ENCODE measurements at places on chromosomes 16 and 17. TPM values are rescaled to one million over a fixed set of nuclear protein-coding genes. Genes with fewer than 3 reads are reported as not detected.

The CHST5 gene
- not detected for total RNA-seq

DNA sequence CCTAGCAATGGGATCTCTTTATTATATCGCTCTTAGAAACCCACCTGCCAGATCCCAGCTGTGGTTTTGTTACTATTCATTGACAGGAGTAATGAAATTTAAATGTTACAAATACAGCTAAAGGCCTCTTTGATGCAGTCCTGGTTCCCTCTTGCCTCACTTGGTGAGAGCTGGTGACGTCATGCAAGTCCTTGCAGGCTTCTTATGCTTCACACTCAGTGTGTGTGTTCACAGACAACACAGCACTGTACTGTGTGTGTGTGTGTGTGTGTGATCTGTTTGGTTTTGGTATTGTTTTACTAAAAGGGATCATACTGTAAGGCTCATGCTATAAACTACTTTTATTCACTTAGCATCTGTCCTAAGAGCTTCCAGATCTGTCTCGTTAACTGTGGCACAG lies 75.0 kb downstream of the USP22 start:
- DNase-seq = no peak

The ZSCAN10 gene
- total RNA-seq = not detected

- DNase-seq = no peak
Observed at GRCh38 chr17:35191001-35191695, 3.0 kb downstream of the SLC35G3 start.

GRCh38 chr16:87864331-87864989 lies 4.8 kb downstream of the SLC7A5 start:
- DNase-seq = no peak

The GALR2 gene
- not detected for total RNA-seq

- DNase-seq = no peak
Observed at GRCh38 chr16:2986623-2987188, 6.5 kb upstream of the PKMYT1 start.

GRCh38 chr16:56388209-56388608 lies 37.1 kb downstream of the AMFR start:
- no peak for DNase-seq

DNA sequence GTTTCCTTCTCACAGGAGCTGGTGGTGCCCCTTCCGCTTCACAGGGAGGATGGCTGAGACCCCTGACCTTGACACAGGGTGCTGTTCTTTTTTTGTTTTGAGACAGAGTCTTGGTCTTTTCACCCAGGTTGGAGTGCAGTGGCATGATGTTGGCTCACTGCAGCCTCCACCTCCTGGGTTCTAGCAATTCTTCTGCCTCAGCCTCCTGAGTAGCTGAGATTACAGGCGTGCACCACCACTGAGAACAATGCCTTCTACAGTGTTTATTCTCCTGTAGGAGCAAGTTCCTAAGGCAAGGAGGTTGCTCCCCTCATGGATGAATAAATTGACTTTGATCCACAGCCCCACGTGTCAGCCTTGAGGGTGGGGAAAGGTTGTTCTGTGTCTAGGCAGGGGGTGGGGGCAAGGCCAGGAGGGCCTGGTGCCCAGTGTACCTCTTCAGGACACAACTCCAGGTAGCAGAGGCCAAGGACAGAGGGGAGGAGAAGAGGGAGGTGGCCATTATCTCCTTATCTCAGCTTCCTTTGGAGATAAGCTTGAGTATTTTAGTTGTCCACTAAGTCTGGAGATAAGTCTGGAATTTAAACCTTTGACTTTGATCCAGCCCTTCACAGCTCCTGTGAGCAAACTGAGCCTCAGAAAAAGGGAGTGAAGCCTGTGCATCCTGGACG lies 159.4 kb downstream of the SEC14L1 start:
- DNase-seq = no peak

The KIFC3 gene
- total RNA-seq = 40.9 TPM

The TLCD2 gene
- total RNA-seq = 0.71 TPM

GRCh38 chr17:78219396-78220150 lies 5.5 kb downstream of the BIRC5 start:
- DNase-seq = no peak

DNA sequence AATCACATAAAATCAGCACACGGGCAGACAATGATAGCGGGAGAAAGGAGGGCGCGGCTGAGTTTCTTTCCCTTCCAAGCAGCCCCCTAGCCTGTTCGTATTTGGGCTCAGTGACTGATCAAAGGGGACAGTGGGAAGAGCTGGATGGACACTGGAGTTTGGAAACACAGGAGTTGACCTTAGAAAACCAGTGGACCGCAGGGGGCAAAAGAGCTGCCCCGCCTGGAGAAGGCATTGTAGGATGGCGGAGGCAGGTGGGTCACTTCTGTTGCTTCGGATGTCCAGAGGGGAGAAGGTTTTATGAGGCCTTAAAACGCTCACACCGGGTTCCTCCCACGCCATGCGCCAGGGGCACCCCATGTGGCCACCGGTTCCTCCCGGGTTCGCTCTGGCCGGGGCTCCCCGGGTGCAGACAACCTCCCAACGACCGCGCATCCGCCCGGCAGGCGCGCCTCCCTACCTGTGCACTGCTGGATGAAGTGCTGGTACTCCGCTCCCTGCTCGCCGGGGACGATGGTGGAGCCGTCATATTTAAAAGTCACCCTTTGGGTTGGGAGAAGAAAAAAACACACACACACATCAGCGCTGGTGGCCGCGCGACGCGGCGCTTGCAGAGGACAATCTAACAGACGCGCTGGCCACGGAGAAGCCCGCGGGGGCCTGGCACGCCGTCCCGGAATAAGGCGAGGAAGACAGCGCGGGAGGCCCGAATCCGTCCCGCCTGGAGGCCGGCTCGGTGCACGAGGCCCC lies 662 bp downstream of the COTL1 start:
- peak; percentile 28 for DNase-seq

The ADAMTS18 gene
- 0.51 TPM for total RNA-seq

DNA sequence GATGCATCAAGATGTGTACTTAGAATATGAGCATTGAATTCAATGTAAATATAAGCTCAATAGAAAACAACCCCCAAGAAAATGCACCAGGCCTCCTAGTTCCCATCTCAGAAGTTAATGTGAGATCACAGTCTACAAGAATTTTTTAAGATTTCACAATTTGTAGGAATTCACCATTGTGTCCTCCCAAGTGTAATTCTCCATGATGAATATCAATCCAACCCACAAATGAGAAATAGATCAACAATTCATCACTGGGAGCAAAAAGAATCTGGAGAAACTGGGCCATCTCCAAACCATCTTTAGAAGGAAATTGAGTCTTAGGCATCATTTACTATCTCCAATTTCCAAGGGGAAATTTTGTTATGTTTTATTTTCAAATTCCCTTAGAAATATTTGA lies 310.5 kb upstream of the GOT2 start:
- DNase-seq = no peak

DNA sequence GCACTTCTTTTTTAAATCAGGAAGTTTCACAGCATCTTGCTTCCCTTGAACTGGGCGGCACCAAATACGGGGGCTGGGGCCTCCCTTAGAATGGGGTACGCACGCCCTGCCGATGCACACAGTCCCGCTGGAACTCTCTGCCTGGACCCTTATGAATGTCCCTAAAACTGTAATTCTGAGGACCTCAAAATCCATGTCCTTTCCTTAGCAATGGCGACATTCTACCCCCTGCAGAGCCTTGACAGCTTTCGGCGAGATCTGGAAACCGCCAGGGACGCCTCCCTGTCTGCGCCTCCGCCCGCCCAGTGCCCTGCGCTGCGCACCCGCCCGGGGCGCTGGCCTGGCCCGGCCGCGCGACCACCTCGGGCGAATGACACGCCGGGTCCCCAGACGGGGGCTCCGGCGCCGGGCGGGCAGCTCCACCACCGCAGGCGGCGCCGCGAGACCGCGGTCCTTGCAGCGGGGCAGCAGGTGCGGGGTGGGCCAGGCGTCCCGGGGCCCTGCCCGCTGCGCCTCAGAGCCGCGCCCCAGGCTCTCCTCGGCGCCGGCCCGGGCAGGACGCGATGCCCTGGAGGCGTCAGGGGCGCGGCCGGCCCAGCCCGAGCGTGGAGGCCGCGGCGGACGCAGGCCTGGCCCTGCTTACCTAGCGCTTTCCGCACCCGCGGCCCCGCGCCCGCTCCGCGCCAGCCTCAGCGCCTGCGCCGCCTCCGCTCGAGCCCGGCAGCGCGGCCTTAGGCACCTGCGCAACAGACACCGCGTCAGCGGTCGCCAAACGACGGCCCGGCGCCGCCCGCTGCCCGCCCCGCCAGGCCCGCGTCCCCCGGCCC lies 548 bp downstream of the HAGH start:
- peak; percentile 69 for DNase-seq

GRCh38 chr16:86761111-86762031 lies 183.0 kb downstream of the FOXL1 start:
- DNase-seq = peak; percentile 72

- no peak for DNase-seq
Observed at GRCh38 chr16:54326266-54326662, 39.7 kb upstream of the IRX3 start.

The TP53TG3 gene
- total RNA-seq = 3.4 TPM

DNA sequence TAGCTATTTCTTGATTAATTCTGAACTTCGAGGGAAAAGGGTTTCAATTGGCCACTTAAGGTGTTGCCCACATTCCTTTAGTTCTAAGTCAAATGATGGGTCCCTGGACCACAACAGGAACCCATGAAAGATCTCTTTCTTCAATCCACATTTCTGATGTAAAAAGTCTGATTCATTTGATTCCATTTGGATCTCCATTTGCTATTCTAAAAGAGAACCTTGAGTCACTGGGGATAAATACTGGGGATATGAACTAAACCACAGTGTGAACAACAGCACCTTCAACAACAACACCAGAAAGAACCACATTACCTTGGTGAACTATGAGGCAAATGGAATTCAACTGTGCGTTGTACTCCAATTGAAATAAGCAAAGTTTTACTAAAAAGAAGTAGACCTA lies 108.9 kb upstream of the IRX5 start:
- DNase-seq = no peak

GRCh38 chr16:12529582-12529981 lies 274.1 kb downstream of the CPPED1 start:
- no peak for DNase-seq

GRCh38 chr17:9232591-9233270 lies 211.4 kb downstream of the NTN1 start:
- no peak for DNase-seq

GRCh38 chr17:4318186-4318585 lies 48.3 kb downstream of the UBE2G1 start:
- no peak for DNase-seq

The WFIKKN1 gene
- 0.09 TPM for total RNA-seq

GRCh38 chr17:71063127-71063526 lies 893.8 kb downstream of the KCNJ2 start:
- DNase-seq = no peak

- peak; percentile 31 for DNase-seq
Observed at GRCh38 chr17:79907850-79908249, 68.6 kb upstream of the CBX4 start.

The SLC12A3 gene
- not detected for total RNA-seq

Measured in Daoy (cell line).